Cerebellum (tissue), 4 donors: ENCODE measurements at places on chromosomes 16 and 17.

- DNase-seq: no peak
Observed at GRCh38 chr17:31674717-31675349, 184.2 kb downstream of the COPRS start.

DNA sequence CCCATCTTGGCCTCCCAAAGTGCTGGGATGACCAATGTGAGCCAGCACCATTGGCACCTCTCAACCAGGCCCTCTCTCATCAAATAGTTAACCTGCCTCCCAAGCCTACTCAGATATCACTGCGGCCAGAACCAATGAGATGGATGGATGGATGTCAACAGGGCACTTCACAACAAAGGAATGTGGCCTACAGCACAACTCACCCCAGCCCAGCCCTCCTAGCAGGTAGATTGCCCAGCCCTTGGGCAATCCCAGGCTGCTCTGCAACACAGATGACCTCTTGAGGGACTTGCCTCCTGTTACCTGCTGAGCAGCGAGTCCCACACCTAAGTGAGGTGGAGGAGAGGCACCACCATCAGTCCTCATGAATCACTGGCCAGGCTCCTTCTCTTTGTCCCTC, 22.6 kb upstream of the KIFC3 start:
- DNase-seq: no peak

- DNase-seq: no peak
Observed at GRCh38 chr16:19532601-19533000, 8.9 kb downstream of the CCP110 start.

- no peak for DNase-seq
Observed at GRCh38 chr17:9232591-9233270, 211.4 kb downstream of the NTN1 start.

DNA sequence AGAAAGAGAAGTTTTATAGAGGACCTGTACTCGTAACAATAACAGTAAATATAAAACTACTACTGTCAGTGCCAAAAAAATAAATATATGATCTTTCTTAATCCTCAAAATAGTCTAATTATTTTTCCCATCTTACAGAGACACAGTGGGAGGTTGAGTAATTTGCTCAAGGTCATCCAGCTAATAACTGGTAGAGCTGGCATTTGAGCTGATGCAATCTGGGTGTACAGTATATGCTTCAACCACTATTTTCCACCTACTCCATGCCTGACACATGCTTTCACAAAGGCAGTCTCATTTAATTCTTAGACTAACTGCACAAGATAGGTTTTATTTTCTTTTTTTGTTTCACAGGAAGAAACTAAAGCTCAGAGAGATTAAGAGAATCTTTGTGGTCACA, 33.6 kb downstream of the PIGL start:
- no peak for DNase-seq

DNA sequence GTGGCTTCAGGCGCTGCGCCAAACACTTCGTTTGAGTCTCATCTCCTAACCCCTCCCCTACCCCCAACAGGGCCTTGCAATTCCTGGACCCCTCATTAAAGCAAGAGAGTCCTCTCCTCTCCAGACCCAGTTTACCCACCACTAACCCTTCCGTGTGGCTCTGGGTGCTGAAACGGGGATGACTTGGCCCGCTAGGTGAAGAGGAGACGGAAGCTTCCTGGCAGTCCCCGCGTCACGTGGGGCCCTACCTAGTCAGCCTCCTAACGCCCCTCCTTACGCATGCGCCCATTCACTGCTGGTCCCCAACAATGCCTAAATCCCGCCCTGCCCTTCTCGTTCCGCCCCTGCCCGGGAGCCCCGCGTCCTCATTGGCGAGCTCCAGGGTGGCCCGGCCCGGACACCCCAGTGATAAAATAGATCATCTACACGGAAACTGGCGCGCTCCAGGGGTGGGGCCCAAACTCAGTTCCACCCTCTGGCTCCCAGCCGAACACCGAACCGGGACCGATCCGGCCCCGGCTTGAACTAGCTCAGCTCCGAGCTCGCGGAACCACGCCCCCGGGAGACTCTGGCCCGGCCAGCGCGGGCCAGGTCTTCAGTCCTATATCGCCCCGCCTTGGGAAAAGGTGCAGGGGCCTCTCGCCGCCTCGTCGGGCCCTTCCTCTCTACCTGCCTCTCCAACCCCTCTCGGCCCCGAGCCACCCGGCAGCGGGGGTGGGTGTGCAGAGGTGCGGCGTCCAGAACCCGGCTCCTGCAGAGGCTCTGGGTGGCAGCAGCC, at the start of gene SLC16A13:
TSS of gene SLC16A13 (plus strand) at position 425 of the 778 bp plus-strand sequence. CDS start 368 bp downstream, outside the sequence.
- DNase-seq: peak; percentile 100

DNA sequence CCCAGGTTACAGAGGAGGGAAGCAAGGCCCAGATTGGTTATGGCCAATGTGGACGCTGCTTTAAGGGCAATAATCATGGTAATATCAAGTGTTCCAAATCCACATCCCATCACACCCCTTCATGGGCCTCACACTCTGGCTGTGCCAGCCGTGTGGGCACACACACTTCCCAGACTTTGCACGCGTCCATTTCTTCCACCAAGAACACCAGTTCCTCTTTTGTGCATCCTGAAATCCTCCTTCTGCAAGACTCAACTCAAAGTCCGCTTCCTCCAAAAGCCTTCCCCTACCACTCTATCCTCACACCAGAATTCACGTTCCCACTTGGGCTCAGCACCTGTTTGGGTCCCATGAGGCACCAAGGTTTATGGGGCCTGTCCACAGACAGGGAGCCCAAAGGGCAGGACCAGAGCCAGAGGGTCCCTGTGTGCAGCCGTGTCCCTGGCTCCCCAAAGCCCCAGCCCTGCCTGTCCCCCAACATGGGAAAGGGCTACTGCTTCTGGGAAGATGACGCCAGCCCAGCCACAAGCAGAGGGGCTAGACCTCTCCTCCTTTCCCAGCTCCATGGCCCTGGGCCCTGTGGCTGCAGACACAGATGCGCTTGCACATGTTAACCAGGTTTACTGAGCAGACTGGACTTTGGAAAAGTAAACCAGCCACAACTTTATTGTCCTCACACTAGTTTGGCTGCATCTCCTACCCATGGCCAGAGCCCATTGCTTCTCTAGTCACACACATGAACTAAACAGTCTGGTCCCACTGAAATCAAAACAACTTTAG, 20.3 kb downstream of the SPNS3 start:
- no peak for DNase-seq

DNA sequence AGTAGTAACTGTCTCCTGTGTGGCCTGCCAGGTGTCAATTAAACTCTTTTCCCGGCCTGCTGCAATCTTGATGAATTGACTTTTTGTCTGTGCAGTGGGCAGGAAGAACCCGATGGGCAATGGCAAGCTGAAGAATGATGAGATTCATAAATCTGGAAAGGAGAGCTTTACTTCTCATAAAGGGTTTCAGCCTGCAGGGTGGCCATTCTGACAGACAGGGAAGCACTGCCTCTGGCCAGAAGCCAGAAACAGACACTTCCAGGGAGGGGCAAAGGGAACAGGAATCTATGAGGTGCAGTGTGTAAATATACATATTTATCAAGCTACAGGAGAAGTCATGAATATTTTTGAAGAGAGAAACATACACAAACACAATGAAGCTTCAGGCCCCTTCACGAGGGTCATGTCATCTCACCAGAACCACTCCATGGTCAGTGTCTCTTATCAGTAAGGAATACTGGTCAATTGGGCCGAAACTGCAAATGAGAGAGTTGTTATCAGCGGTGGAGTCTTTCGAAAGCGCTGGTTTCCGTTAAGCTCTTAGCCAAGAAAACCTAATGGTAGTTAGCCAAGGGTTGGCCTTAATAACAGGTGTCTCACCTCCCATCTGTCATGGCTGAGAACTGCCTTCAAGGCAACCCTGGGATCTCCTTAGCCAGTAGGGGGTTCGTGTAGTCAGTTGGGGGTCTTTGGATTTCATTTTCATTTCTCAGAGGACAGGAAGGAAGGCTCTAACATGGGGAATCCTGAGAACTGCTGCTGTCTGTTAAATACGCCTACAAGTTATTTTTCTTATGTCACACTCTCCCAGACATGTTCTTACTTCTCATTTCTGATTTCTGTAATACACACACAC, 1.2 kb upstream of the NARF start:
- DNase-seq: no peak

- no peak for DNase-seq
Observed at GRCh38 chr16:50653633-50654519, 27.2 kb downstream of the SNX20 start.

DNA sequence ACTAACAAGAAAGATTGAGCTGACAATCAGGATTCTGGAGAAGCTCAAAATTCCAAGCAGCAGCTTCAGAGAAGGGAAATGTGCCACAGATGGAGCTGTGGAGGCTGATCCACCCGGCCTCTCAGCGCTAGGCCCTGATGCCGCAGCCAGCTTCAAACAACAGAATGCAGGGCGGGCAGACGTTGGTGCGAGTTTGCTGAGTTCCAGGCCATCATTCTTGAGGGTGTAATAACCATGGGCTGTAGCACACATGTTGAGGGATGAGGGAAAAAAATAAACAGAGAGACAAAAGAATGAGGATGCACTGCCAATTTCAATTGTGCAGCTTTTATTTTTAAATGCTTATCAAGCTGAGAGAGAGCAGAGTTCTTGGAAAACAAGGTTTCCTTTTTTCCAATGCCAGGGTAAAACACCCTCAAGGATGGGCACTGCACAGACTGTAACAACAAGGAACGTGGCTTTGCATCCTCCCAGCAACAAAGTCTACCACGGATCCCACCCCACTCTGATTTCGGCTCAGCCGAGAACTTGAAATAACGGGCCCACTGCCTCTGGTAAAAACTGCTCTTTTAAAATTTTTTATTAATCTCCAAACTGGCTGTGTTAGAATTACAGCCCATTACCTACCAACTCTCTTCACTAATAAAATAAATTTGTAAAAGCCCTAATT, 90.2 kb downstream of the SMG6 start:
- no peak for DNase-seq
